ENCODE measurements at places on chromosomes 7 and 10.

GRCh38 chr7:68180761-68181160, 1184.1 kb downstream of the TYW1 start:
- DNase-seq: no peak

DNA sequence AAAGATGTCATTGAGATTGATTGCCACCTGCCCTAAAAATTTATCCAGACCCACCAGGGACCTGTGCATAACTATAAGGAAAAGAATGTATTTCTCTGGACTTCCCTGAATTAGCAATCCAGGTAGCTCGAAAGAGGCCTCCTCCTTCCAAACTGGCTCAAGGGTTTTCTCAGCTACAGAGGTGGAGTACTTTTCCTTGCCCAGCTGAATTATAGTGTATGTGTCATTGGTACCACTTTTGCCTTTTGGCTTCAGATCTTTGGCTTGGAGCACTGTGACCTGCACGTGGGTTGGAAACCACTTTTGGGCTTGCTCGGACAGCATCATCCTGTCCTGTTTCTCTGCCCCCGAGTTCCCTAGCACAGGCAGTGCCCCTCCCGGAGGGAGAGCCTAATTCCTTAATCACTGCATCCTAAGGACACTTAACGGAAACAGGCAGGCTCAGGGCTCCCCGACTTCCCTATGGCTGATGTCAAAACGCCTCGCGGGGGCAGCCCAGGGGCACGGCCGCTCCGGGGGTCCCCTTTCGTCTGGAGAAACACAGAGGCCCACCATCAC, 825 bp downstream of the RAB11FIP2 start:
- no peak for DNase-seq

GRCh38 chr7:29300649-29301048, 106.1 kb downstream of the CHN2 start:
- DNase-seq: no peak

GRCh38 chr7:36862771-36863261, 138.5 kb upstream of the AOAH start:
- DNase-seq: no peak

GRCh38 chr10:52031771-52032170, 282.3 kb upstream of the DKK1 start:
- no peak for DNase-seq

DNA sequence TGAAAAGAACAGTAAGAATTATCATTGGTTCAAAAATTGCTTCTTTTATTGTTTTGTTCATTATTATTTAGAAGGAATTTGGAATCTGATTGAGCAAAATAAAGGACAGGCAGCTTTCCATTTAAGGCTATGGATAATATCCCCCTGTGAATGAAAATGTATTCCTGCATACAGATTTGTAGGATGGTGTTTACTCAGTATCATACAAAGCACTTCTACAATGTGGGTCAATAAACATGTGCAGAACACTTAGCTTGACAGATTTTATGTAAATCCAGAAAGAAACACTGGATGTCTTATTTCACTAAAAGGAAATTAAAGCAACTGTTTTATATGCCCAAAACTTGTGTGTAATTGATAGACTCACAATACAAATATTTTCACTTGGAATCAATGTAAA, 189.7 kb downstream of the THSD7A start:
- DNase-seq: no peak

GRCh38 chr10:93392121-93392520, 90.0 kb downstream of the MYOF start:
- no peak for DNase-seq

GRCh38 chr7:102834466-102834865, 78.3 kb upstream of the LRRC17 start:
- no peak for DNase-seq

GRCh38 chr10:20303453-20304152, 487.4 kb downstream of the PLXDC2 start:
- DNase-seq: no peak

DNA sequence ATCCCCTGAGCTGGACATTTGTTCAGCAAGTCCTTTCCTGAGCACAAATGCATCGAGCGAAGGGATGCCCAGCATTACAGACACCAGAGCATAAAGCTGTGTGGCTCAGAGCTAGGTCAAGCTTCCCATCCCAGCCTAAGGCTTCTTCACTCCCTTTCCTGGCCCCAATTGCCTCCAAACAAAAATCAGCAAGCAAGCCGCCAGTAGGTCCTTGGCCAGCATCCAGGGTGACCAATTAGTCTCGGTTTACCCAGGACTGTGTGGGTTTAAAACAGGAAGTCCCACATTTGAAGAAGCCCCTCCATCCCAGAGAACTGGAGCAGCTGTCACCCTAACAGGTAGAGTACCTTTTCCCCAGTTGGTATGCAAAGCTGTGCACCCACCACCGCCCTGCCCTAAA, 51.2 kb downstream of the PRKAG2 start:
- DNase-seq: no peak

DNA sequence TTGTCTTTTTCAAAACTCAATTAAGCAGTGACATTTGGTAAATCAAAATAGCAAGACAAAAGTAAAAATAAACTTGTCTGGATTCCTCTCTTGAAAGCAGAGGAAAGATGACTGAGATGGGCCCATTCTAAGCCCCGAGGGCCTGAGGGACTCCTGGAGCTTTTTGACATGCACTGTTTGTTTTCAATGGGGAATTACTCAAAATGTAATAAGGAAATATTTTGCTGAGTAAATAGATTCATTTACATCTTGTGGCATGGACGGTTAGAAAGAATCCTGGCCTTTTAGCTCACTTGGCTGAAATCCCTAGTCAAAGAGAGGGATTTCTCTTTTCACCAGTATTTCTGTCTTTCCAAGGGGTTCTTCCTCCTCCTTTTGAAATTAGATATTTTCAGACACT, 108.0 kb downstream of the MKX start:
- DNase-seq: no peak

DNA sequence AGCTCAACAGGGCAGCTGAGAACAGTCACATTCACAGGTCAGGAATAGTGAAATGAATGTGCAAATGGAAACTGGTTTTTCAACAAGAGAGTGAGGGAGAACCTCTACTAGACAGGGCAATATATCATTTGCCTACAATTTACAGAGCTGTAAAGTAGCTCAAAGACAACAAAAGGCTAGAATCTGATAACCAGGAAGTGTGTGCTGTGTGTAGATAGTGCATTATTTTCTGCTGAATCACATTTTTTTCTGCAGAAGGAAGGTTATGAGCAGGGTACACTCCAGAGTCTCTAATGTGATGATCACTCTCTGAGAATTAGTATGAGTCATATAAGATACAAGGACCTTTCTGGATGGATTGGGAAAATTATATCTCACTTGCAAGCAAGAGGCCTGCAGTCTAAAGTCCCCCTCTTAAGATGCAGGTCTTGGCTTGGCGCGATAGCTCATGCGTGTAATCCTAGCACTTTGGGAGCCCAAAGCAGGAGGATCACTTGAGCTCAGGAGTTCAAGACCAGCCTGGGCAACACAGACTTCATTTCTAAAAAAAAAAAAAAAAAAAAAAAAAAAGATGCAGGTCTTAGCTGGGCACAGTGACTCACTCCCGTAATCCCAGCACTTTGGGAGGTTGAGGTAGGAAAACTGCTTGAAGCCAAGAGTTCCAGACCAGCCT, 59.9 kb upstream of the COBL start:
- DNase-seq: no peak

- DNase-seq: no peak
Measured at GRCh38 chr7:13257661-13258060, 570.2 kb downstream of the ARL4A start.

DNA sequence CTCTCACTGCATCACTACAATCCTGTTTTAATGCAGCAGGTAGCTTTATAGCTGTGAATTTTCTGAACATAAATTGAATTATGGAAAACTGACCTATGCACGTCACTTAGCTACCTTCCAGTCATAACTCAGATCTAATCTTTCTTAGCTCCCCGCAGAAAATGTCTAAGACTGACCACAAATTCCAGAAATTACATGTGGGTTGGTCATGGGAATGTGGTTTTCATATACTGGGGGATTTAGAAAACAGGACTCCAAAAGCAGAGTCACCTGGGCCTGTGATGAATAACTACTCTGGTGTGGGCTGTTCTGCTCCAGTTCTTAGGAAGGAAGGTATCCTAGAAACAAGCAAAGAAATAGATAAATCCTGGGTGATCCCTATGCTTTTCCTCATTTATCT, 178.4 kb upstream of the LRRTM3 start:
- no peak for DNase-seq

DNA sequence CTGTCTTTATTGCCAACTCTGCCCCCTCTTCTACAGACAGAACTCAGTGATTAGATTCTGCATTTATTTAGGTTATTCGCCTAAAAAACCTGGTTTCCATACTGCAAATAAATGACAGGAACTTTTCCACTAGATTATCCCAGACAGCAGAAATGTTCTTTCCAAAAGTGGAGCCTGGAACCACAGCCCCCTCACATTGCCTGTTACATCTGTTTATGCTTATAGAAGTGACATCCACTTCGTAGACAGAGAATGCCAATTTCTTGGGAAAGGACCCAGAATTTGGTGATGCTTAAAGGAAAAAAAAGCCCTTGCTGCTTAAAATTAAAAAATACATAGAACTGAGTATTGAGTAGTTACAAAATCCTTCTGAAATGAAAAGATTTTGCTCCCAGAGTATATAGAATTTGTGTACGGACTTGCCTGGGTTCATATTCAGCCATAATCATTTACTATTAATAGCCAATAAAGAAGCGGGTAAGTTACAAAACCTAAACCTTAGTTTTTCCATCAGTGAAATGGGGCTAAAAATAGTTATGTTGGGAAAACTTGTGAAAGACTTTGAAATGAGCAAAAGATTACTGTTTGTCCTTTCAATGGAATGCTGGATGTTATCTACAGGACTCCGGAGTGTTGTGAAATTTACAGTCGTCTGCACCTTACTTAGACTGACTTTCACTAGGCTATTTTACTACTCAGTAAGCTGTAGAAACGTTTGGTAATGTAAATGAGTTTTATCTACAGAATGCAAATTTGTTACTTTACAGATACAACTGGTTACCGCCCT, 1.1 kb upstream of the PPP1R9A start:
- DNase-seq: no peak

- DNase-seq: no peak
Measured at GRCh38 chr7:144090667-144091066, 4.6 kb downstream of the OR2A12 start.

DNA sequence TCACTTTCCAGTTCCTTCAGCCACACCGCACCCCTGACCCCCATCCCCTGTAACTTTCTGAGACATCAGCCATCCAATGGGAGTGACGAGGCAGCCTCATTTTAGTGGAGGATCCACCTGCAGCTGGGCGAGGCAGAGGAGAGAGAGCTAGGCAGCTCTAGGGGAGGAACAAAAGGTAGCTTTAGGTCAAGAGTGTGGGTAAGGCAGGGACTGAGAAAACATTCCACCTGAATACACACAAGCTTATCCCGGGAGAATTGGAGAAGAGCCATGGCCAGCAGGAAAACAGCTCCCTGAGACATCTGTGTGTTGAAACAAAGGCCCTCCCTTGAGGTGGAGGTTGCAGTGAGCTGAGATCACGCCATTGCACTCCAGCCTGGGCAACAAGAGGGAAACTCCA, 6.7 kb upstream of the KLRG2 start:
- DNase-seq: no peak

DNA sequence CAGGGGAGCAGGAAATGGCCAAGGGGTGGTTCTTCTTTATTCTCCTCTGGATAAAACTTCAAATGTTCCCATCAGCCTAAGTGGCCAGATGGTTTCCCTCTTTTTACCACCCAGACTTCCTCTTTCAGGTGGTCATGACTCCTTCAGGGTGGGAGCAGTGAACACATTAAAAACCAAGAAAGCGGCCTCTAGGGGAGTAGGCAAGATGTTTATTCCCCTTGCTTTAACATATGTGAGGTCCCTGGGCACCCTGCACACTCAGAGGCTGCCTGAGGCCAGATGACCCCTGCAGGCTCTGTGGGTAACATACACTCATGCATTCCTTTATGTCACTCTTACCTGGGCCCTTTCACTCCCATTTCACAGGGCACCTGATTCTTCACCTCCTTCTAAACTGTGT, 357.4 kb downstream of the ABCA13 start:
- DNase-seq: no peak

DNA sequence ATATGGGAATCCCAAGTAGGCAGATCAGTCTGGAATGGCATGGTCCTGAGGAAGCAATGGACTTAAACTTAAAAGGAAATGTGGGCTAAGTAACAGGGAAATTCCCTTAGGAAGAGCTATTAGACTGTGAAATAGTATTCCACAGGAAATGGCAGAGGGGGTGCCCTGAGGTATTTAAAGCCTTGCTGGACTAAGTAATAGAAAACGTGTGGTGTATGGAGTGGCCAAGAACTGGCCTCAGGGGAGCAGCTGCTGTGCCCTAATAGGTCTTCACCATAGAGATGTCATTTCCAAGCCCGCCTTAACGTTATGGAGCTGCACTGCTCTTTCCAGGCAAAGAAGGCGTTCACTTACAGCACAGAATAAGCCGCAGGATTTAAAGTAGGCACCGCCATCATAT, 365.2 kb upstream of the ZMIZ1 start:
- no peak for DNase-seq

DNA sequence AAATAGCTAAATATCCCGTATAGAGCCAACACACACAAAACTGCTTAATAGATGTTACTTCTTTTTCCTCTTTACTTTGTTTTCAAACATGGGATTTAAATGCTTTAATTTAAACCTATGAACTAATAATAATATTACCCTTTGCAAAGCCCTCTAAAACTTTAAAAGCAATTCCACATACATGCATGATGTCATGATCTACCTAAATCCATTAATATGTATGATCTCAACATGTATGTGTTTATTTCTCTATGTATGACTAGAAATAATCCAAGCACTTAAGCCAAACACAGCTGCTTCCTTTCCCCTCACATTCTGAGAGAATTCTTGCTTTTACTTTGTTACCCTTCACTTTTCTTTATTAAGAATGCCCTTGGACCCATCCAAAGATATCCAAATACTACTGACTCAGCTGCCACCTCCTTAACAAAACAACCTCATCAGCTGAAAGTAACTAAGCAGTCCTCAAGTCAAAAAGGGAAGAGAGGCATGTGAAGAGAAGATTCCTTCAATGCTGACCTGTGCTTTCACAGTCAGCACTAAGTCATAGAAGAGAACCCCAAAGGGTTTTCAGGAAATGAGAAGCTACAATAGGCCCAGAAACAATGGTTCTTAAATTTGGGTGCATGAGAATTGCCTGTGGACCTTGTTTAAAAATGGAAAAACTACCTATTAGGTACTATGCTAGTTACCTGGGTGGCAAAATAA, 266.4 kb upstream of the LRGUK start:
- no peak for DNase-seq

DNA sequence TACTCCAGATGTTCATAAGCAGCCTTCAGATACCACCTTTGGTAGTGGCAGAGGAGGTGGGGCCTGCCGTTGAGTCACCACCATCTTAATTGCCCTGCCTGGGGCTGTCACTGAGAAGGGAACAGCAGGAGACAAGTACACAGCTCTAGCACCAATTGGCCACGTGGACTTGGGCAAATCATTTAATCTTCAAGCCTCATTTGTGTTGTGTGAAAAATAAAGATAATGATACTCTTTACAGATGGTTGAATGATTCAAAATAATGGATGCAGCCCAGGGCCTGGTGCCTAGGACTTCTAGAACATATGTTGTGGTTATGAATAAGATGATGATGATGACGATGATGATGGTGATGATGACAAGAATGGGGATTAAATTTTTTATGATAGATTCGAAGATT, 111.9 kb upstream of the ADAM12 start:
- no peak for DNase-seq

All from left forelimb (tissue), 1 donor.